Tongue (tissue), 3 donors: ENCODE measurements at places on chromosomes 7 and 10.

GRCh38 chr7:134420424-134421125 lies 38.3 kb downstream of the AKR1B1 start:
- peak; percentile 82 for DNase-seq

DNA sequence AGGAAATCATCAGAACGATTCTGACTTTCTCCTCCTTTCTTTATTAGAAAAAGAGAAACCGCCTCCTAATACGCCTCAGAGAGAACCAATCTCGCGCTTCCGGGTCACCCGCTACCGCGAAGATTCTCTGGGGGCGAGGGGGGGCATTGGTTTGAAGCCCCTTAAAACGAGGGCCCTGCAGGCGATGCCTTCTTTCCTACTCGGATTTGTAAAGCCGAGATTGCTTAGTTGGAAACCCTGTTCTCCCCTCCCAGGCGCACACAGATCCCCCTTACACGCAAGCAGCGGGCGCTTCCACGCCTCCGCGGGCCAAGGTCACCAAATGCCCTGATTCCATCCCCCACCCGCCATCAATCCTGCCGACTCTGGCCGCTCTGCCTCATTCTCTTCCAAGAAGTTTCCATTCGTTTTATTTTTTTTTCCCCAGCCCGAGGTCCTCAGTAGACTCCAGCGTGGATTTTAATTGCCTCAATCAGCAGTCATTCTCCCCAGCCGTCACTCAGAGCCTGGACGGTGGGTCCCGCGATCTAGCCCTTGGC lies 1.1 kb upstream of the GAD2 start:
- no peak for DNase-seq

DNA sequence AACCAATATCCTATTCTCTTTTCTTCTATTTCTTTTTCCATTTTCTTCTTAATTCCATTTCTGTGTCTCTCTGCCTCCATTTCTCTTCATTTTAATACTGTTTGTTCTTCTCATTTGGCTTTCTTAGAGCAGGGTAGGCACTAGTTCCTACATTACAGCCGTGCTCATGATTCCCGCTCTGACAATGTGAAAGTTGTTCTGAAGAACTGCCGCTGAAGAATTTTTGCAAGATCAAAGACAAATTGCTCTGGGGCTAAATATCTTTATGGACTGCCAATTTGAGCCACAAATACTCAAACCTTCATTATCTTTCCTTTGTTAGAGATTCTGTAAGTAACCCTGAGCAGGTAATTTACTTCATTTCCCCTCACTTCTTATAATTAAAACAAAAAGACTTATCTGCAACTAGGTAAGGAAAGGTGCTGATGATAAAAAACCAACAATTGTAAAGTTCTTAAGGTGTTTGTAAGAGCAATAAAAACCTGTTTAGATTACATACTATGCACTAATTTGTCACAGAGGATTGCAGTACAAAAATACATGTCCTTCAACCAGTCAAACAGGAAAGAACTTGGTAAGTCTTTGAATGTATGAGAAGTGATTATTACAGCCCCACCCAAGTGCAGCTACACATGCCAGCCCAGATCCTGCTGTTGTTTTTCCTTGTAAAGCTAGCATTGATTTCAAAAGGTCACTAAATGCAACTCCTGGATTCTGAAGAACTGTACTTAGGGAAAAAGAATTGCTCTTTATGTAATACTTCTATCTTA lies 127.5 kb downstream of the COL28A1 start:
- peak; percentile 36 for DNase-seq

DNA sequence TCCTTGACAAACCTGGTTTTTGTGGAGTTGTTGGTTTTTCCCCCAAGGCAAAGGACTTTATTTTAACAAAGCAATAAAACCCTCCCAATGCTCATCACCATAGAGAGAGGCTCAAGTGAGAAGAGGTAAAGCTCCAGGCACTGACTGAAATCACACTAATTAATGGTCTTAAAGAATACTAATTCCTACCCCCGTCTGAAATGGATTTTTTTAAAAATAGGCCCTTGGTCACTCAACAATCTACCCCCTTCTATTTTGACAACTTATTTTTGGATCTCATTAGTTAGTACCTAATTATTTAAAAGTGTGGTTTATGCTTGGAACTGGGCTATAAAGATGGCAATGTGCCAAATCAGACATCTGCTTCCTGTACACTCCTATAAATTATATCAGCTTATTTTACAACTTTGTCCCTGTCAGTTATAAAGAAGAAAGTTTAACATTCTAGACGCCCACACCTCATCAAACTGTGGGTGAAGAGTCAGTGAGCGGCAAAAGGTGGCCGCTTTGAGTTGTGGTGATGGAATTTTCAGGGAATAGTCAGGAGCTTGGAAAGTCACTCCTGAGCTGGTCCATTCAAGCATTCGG lies 10.6 kb downstream of the GLI3 start:
- peak; percentile 47 for DNase-seq

GRCh38 chr10:121414366-121415062 lies 183.7 kb downstream of the FGFR2 start:
- no peak for DNase-seq

GRCh38 chr10:107806026-107806425 lies 641.5 kb upstream of the SORCS1 start:
- DNase-seq: no peak

DNA sequence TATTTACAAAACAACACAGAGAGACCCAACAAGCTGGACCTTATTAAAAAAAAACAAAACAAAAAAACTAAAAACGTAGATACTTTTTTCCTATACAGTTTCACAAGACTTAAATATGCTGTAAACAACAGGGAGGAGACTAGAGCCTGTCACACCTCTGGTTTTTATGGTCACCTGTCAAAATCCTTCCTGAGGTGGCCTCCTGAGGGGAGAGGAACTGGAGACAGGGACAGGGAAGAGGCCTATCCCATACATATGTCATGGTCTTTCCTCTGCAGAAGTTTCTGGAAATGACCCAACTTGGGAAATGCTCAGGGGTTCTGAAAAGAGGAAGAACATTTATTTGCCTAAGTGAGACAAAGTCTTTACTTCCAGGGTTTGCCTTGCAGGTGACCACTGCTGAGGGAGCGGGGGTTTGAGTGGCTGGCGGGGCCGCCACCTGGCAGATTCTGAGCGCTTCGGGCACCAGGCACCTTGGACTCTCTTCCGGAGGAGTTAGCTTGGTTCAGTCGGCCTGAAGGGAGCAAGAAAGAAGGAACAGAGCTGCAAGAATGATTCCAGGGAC lies 18.3 kb downstream of the CPA1 start:
- DNase-seq: peak; percentile 43

GRCh38 chr10:88200312-88201032 lies 337.0 kb downstream of the PTEN start:
- peak; percentile 29 for DNase-seq

DNA sequence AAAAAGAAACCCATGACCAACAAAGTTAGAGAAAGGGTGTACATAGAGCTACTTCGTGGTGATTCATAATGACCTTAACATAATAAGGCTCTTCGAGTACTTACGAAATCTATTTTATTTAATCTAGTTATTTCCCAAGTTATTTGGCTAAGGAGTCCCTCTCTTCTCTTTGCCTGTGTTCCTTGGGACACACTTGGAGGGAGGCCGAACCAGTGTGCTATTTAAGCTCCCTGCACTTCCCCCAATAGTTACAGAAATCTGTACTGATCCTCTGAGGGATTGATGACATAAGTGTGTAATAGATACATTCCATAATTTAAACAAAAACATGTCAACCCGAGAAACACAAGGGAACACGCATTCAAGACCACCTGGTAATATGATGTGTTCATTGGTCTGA lies 351.1 kb downstream of the GATA3 start:
- peak; percentile 43 for DNase-seq

GRCh38 chr10:121862649-121863048 lies 65.2 kb downstream of the ATE1 start:
- DNase-seq: no peak

- DNase-seq: no peak
Measured at GRCh38 chr10:123259791-123260190, 105.6 kb downstream of the BUB3 start.

DNA sequence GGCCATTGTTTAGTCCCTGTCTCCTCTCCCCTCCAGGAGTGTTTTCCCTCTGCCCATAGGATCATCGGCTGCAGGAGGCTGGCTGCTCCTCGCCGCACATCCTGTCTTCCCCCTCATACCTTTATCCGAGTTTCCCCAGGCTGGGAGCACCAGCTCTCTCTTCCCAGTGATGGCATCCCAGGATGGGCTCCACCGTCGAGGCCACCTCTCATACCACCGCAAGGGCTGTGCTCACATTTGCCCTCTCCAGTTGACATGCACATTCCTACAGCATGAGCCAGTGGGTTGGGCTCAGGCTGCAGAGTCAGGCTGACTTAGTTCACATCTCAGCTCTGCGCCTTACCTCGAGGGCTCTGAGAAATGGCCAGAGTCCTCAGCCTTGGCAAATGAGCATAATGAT lies 12.1 kb downstream of the HKDC1 start:
- no peak for DNase-seq

DNA sequence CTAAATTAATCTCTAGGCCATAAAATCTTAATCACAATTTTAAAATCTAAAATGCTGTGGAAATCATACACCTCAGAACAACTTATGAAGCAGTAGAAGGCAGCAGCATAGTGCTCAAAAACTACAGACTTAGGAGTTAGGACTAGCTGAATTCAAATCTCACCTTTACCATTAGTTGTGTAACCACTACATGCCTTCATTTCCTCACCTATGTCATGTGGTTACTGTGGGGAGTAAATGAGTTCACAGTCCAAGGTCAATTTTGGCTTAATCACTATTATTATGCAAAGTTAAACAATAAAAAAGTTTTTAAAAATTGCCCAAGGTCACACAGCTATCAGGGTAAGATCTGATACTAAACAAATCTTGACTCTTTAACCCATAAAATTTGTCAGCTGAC lies 37.0 kb downstream of the SNX13 start:
- DNase-seq: no peak

DNA sequence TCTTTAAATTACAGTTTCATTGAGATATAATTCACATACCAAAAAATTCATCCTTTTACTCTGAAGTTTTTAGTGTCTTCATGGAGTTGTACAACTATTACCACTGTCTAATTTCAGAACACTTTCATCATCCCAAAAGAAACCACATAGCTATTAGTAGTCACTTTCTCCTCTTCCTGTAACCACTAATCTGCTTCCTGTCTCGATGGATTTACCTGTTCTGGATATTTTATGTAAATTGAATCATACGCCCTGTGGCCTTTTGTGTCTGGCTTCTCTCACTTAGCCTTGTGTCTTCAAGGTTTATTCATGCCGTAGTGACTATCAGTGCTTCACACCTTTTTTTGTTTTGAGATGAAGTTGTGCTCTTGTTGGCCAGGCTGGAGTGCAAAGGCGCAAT lies 135.5 kb downstream of the DOCK1 start:
- no peak for DNase-seq

DNA sequence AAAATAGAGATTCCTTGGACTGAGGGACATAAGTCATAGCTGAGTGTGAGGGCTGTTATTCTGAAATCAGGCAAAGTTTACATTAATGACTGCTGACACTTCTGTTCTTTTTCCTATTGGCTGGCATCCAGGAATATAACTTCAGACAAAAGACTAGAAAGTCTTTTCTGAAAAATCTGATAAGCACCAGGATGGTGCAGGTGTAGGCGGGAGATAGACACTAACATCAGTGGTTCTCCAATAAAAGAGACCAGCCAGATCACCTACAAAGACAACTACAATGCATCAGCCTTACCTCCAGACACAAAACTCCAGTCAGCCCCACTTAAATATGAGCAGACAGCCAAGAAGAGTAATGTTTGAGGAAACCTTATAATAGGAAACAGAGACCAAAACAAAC lies 168.3 kb upstream of the LRGUK start:
- DNase-seq: no peak

GRCh38 chr10:114285961-114286441 lies 46.9 kb downstream of the VWA2 start:
- no peak for DNase-seq

- peak; percentile 68 for DNase-seq
Measured at GRCh38 chr10:74011770-74012169, 13.9 kb downstream of the VCL start.

GRCh38 chr7:15378494-15379145 lies 183.2 kb downstream of the AGMO start:
- DNase-seq: no peak

DNA sequence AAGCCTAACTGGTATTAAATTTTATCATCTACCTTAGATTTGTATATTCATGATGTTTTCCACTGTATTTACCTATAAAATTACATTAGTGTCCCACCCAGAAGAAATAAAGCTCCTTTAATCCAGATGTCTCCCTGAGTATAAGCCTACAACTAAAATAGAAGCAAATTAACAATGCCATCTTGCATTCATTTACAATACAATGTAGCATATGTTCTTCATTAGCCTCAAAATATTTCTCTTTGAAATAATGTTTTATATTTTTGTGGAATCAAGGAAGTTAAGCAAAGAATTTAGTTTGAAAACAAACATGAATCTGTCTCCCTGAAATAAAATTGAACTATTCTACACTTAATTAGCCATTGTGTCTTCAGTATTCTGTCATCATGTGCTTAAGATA lies 112.3 kb downstream of the CACNA2D1 start:
- no peak for DNase-seq

GRCh38 chr7:15087771-15088170 lies 185.2 kb upstream of the DGKB start:
- DNase-seq: no peak

GRCh38 chr7:138667535-138668228 lies 33.5 kb downstream of the SVOPL start:
- no peak for DNase-seq

DNA sequence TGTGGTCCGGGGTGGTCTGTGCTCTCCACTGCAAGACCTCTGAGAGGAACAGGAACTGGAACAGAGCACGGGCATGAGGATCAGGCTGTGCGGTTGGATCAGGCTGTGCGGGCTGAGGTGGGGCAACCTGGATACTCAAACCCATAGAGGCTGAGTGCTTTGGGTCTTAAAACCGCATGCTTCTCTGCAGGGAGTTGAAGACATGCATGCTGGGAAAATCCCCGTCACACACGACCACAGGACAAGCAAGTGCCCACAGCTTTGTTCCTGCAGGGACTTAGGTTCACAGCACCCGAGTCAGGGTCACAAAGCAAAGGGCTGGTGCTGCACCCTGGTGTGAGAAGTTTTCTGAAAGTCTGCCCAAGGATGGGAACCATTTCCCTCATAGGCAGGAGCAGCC lies 221.2 kb downstream of the ZMYND11 start:
- no peak for DNase-seq

- no peak for DNase-seq
Measured at GRCh38 chr7:55223023-55223422, 142.1 kb upstream of the LANCL2 start.

GRCh38 chr7:134351424-134351823 lies 34.7 kb upstream of the SLC35B4 start:
- no peak for DNase-seq

DNA sequence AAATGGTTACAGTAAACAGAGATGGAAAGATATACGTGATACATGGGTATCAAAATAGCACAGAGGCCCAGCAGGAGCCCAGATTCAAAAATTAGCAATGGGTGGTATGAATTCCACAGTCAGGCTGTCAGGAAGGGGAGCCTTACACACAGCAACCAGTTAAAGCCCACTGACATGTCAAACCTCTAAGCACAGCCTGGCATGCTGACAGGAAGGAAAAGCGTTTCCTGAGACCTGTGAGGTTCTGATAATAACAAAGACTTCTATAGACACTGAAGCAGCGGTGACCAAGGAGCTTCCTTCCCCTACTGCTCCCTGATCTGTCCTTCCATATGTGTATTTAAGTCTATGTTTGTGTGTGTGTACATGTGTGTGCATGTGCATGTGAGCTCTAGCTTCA lies 89.9 kb downstream of the PHYHIPL start:
- peak; percentile 26 for DNase-seq

- no peak for DNase-seq
Measured at GRCh38 chr10:109914966-109915365, 8.3 kb downstream of the XPNPEP1 start.

- no peak for DNase-seq
Measured at GRCh38 chr7:44330331-44330730, 4.9 kb upstream of the CAMK2B start.

GRCh38 chr7:47577321-47577919 lies 4.5 kb downstream of the TNS3 start:
- DNase-seq: peak; percentile 81
